CD4-positive, alpha-beta T cell treated with Interferon alpha-2 for 1 hour (primary cell): ENCODE measurements at places on chromosomes 2 and 18.
A peak's percentile ranks its signal among the peaks of the same experiment; 100 is the strongest.

- peak; percentile 91 for DNase-seq
These were observed 1.9 kb upstream of the NABP1 start for GRCh38 chr2:191675807-191676721.

DNA sequence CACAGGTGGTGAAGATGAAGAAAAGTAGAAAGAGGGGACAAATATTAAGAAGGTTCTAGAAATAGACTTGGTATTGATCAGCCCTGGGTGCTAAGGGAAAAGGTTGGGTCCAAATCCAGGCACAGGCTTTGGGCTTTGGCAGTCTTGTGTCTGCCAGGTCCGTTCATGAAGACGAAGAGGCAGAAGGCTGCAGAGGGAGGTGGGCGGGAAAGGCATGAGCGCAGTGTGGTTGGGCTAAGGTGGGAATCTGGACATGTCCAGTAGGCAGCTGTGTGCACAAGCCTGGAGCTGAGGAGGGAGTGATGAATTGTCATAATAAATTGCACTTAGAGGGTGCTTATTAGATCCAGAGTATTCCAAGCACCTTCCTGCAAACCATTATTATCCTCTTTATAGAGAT, 105.7 kb upstream of the TEX51 start:
- no peak for DNase-seq

DNA sequence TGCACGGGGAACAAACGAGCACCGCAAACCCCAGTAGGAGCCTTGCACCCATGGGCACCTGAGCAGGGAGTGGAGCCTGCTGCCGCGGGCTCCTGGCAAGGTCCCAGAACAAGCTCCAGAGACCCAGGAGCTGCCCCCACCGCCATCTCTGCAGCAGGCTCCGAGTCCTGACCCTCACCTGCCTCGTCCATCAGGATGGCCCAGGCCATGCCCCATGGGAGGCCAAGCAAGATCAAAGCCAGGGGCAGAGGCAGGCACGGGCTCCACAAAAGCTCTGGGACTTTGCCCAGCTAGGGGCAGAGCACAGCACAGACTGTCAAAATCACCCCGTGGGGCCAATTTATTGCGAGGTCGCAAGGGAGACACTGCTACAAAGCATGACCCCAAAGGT, 43.6 kb downstream of the GPC1 start:
- DNase-seq = no peak

- no peak for DNase-seq
These were observed 9.5 kb upstream of the TNFAIP6 start for GRCh38 chr2:151347906-151348305.

GRCh38 chr2:30611583-30611982, 164.5 kb downstream of the LCLAT1 start:
- no peak for DNase-seq

DNA sequence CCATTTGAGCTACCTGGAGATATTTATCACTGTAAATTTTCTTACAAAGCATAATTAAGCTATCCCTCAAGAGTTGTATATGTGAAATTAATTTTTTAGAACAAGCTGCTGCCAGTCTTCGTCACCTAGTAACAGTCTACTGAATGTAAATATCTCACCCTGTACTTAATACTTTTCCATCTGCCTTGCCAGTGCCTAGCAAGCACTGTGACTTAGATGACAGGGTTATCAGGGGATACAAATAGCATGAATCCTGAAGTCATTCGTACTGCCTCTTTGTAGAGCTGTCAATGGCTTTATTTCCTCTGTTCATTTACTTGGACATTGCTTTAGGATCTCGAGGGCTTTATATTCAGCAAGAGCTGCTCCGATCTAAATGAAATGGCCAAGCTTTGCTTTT, 763.6 kb downstream of the ADCYAP1 start:
- no peak for DNase-seq

- peak; percentile 36 for DNase-seq
These were observed 16.5 kb upstream of the ACSL3 start for GRCh38 chr2:222844323-222844722.

GRCh38 chr2:190190507-190191162, 128.1 kb upstream of the MSTN start:
- no peak for DNase-seq

DNA sequence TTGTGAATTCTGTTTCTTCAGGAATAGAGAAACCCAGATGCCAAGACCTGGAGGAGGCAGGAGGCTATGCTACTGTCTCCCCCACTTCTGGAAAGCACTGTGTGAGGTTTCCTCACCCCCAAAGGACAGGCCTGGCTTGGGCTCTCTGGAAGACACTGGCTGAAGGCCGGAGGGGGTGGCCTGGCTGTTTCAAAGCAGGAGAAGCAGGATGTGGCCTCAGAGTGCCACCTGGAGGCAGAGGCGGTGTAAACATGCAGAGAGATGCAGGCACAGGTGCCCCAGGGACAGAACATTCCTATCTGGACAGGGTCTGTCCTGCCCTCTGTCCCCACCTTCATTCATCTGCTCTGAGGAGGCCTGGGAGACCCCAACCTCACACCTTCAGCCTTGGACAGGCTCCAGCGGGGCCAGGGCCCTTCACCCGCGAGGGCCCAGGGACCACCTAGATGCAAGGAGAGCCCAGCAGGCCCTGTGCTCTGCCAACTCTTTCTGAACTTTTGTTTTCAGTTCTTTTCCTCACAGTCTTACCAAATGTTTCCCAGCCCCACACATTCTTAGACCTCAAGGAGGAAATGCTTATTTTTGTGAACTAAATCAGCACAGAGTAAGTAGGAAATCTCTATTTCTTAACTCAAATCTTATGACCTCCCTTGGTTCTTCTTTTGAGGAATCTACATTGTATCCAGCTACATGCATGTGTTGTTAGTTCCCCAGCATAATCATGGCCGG, 79.2 kb downstream of the LONRF2 start:
- peak; percentile 53 for DNase-seq

DNA sequence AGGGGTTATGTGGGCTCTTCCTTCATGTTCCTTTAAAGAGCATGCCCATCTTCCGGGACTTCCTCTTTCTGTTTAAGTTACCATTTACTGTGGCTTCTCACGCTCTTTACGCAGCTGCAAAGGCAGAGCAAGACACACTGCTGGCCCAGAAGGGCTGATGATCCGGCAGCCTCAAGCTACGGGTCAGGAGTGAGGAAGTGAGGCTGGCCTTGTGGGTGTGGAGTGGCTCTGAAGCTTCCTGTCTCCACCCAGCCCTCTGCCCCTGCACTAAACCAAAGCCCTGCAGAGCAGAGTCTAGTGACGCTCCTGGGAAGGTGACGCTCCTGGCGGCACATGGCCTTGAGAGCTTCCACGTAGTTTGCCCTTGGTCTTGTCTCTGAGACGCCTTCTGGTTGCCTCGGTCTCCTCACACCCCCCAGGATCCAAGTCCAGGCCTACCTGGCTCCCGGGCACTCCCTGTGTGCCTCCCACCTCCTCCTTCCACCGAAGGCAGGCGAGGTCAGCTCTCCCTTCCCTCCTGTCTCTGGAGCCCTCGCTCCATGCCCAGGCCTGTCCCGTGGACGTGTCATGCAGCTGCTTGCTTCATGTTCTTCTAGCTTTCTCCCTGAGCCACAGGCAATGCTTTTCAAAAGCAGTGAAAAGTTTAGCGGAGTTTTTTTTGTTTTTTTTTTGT, 50.3 kb downstream of the ARL4C start:
- peak; percentile 92 for DNase-seq

GRCh38 chr18:11121443-11121849, 27.9 kb downstream of the PIEZO2 start:
- DNase-seq = no peak

- no peak for DNase-seq
These were observed 737 bp upstream of the RNF181 start for GRCh38 chr2:85594715-85595300.

DNA sequence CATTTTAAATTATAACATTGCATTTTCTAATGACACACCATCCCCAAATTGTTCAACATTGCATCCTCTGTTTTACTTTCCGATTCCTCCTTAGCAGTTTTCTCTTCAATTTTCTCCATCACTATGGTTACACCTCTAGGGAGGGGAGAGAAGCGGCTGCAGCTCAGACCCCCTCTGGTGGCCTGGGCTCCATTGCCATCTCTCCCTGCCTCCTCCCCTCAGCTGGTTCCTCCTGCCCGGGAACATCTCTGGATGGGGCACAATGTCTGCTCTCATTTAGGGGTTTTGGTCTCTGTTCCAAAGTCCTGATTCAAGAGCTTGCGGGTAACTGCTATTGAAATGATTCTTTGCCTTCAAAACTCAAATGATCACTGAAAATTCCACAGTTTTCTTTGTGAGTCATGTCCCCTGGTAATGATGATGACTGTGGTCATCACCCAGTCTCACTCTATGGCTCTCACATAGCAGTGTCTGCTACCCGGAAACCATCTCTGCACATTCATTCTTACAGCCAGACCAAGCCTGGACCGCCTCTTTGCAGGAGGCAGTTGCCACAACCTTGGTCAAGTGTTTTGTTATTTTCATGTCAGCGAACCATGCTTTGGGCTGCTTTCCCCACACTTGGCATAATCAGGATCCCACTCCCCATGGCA, 263.9 kb downstream of the ALPK2 start:
- DNase-seq = no peak

GRCh38 chr2:106041150-106041549, 153.0 kb downstream of the UXS1 start:
- DNase-seq = no peak

DNA sequence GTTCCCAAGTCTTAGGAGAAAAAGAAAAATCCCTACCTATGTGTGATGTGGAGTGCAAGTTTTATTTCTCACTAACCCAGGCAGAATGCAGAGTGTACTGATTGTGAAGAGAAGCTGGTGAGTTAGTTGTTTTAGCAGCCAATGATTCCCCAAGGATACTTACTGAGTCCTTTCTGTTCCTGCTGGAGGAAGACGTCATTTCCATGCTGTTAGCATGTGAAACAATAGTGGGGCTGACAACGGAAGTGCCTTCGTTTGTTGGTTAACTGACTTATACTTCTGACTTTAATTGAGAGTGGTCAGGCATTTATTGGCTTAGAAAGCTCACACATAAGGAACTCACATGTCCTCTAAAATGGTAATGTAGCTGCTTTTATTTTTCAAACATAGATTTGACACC, 180.6 kb downstream of the MC4R start:
- DNase-seq = no peak

DNA sequence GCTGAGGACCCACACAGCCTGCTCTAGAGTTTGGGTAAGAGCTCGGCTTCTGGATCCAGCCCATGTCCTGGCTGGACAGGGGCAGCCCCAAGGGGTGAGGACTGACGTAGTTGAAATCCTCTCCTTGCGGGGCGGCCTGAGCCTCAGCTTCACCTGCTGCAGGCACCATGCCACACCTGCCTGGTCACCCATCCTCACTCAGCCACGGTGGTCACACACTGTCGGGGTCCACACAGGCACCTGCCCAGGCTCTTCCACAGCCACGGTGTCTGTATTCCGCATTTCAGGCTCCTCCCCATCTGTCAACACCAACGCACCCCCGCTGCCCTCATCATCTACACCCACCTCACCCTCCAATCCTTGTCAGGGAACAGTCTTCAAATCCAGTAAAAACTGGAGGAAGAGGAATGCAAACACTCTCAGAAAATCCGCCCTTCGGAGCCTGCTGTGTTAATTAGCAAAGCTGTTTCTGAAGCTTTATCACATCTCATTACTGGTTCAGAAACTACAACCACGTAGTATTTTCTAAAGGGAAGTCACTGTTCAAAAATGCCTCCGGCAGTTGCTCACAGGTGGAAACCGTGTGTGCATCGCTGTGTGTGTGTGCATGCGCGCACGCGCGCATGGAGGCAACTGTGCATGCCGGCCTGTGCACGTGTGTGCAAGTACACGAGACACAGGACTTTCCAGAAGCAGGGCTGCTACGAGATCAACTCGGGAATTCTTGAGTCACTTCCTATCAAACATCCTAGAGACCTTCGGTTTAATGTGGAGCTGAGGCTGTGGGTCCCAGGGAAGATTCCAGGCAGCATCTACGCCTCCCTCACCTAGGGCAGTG, 38.2 kb downstream of the SLC66A2 start:
- DNase-seq = no peak

GRCh38 chr18:45764000-45764686, 40.2 kb downstream of the SLC14A1 start:
- DNase-seq = no peak

- no peak for DNase-seq
These were observed 11.5 kb upstream of the SERPINB13 start for GRCh38 chr18:63575681-63576080.

DNA sequence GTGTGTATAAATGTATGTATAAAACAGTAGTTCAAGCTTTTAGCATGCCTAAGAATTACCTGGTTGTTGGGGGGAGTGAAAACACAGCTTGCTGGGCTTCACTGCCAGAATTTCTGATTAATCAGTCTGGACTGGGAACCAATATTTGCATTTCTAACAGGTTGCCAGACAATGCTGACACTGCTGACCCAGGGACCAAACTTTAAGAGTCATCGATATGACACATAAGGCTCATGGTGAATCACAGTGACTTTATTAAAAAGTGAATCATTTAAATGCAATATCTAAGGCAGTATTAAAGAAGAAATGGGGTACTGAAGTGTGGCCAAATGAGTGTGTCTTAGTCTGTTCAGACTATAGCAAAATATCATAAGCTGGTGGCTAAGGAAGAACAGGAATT, 195.9 kb upstream of the DTNA start:
- no peak for DNase-seq

DNA sequence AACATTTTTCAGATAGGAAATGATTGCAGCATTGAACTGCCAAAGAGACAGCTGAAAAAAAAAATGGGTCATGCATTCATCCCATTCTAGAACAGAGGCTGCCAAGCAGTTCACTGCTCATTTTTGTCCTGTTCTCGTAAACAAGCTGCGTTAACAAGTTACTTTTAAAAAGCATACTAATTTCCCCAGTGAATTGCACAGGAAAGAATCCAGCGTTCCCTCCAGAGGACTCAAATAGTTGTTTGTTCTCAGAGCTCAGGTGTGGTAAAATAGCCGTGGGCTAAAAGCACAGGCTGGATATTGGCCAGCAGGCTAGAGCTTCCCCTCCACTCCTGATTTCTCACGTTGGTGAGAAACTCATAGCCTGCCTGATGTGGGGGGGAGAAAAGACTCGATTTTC, 76.1 kb upstream of the AQP4 start:
- no peak for DNase-seq

DNA sequence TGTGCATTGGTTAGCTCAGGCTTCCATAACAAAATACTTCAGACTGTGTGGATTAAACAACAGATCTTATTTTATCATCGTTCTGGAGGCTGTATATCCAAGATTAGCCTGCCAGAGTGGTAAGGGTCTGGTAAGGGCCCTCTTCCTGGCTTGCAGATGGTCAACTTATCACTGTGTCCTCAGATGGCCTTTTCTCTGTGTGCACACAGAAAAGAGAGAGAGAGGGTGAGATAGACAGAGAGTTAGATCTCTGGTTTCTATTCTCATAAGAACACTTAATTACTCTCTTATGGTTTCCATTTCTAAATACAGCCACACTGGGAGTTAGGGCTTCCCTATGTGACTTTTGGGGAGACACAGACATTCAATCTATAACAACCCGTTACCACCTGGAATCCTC, 1003.5 kb downstream of the TSN start:
- no peak for DNase-seq

GRCh38 chr2:43461453-43462073, 134.3 kb downstream of the THADA start:
- DNase-seq = no peak
